ENCODE measurements at places on chromosomes 5 and 9. TPM values are rescaled to one million over a fixed set of nuclear protein-coding genes. Genes with fewer than 3 reads are reported as not detected.

- DNase-seq: no peak
Observed at GRCh38 chr9:90449213-90449925, 193.3 kb downstream of the DIRAS2 start.

DNA sequence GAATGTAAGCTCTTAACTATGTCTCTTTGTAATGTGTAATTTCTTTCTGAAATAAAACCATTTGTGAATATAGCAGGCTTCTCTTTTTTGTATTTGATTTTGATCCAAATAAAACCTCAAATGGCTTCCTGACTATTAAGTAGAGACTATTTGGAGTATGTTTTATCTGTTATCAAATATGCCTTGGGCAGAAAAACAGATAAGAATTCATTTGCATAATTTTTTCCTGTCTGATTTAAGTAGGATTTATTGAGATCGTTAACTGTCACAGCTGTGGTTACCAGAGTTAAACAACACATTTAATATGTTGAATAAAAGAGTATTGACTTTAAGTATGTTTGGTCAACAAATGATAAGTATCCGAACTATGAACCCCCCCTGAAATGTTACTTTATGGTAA lies 104.9 kb downstream of the MELK start:
- DNase-seq: no peak

The PHF2 gene
- total RNA-seq: 18.8 TPM

DNA sequence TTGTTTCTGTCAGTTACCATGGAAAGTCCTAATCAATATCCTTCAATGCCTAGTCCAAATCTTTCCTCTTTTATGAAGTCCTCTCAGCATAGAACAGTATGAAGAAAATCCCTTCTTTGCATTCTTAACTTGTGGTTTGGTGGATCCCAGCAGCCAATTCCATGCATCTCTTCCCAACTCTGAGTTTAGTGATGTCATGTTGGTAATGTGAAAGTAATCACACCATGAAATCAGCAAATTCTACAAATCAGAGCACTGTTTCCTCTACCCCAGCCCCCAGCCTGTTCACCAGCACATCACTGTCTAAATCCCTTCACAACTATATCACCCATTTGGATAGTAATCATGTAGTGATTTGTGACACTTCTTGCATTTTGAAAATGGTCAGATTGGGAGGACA lies 4.7 kb upstream of the C1QTNF2 start:
- DNase-seq: no peak

- no peak for DNase-seq
Observed at GRCh38 chr9:134563397-134563796, 78.2 kb upstream of the COL5A1 start.

The DTWD2 gene
- total RNA-seq: 10.1 TPM

DNA sequence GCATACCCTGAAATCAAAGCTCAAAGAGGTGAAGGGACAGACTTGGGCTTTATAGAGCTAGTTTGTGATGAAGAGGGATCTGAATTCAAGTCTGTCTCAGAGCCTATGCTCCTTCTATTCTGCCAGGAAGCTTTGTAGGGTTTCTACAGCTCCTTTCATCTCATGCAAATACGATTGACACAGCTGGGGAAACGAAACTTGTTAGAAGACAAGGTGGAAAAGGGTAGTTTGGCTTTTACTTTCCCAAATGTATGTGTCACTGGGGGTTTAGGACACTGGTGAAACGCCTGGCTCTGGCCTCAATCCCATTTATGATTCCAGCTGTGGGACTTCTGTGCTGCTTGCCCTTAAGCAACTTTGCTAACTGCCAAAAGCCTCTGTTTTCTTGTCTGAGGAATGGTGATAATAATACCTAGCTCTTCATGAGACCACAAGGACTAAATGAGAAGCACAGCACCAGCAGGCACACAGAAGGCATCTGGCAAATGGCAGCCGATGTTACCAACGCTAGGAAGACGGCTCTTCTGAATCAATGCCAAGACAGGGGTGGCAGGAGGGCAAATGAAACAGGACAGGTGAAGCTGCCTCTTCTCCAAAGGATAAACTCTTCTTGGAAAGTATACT lies 70.3 kb upstream of the EQTN start:
- DNase-seq: no peak

DNA sequence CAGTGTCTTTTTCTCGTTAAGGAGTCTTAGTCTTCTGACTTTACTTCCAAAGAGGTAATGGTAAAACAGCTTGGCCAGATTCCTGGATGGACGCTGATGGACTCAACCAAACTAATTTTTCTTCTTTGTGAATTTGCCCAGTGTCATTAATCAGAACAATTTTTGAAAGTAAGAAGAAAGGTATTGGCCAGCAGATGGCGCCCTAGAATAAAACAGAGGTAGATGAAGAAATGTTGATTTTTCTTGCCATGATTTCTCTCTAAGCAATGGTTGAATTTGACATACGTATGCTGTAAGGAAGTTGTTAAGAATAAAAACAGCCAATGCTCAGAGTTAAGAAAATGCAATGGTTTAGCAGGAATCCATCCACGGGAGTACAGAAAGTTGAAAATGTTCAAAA lies 500.0 kb downstream of the DIRAS2 start:
- no peak for DNase-seq

The FGF18 gene
- 0.94 TPM for total RNA-seq

The FBXW11 gene
- 85.3 TPM for total RNA-seq

GRCh38 chr9:134182554-134183085 lies 18.3 kb upstream of the RNU6ATAC start:
- no peak for DNase-seq

DNA sequence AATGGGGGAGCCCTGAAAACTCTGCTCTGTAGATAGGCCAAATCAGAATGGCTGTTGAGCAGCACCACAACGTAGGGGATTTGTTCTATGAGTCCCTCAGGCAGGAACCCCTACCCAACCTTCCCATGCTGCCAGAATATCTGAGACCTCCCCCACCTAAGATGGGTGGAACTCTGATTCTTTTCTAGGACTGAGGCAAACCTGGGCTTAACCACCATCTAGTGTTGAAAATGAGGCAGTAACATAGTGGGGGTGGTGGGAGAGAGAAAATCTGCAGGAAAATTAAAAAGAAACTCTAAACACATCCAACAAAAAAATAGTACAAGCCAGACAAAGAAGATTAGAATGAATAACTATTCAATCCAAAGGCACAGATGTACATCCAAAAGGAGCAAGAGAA lies 228.4 kb downstream of the ATPSCKMT start:
- no peak for DNase-seq
